DMS53 (cell line): ENCODE measurements at places on chromosomes 5 and 9.

DNA sequence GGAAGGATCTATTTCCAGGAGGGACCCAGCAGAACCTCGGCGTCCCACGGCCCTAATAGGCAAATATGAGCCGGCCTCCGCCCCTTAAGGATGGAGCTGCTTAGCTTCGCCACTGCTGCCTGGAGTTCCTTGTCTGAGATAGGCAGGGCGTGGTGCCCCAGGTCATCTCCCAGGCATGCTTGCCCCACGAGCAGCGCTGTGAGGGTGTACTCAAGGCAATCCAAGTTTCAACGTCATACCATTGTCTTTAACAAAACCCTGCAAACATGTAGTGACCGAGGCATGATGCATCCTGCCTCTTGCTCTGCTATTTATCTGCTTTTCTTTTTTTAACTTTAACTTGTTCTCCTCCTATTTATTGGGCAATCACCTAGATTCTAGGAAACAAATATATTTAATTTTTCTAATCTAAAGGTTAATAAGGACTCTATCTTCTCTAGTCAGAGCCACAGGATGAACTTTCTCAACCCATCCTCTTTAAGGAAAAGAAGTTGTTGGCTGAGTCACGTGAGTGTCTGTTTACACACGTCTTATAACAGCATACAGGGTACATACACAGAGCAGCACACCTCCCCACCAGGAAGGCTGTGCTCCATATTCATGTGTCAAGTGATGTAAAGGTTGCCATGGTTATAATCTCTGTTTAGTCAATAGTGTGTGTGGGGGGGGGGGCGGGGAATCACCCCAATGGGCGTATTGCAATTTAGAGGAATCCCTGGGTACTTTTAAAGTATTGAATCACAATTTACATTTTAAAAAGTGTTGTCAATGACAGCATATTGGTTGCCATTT, 27.3 kb upstream of the ZSWIM6 start:
- peak; percentile 95 for DNase-seq

GRCh38 chr9:22050924-22051323, 41.8 kb upstream of the CDKN2B start:
- no peak for DNase-seq

- DNase-seq: no peak
These were observed 114.5 kb upstream of the SPRY4 start for GRCh38 chr5:142439207-142439860.

GRCh38 chr9:35341585-35341984, 148.3 kb upstream of the RUSC2 start:
- DNase-seq: no peak

GRCh38 chr5:117496801-117497200, 922.2 kb upstream of the SEMA6A start:
- no peak for DNase-seq

DNA sequence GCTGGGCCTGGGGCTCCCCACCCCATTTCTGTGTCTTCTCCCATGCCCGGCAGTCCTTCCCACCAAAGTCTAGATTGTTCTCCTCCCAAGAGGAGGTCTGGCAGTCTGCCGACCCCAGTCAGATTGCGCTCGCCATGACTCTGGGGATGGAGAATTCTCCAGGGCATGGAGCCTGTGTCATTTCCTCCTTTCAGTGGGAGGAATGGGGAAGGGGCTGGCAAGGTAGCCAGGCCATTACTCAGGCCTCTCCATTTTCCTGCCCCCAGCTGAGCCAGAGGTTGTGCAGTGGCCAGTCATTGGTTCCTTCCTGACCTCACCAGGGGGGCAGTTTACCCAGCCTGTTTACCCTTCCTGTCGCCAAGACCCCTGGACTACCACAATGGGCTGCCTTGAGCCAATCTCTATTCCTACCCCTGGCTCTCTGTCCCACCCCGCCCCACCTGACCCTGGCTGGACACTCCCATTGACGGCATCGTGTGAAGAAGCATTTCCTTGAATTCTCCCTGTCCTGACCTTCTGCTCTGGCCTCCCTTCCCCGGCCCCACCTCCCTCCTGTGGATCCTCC, 628 bp downstream of the SYNPO start:
- no peak for DNase-seq

DNA sequence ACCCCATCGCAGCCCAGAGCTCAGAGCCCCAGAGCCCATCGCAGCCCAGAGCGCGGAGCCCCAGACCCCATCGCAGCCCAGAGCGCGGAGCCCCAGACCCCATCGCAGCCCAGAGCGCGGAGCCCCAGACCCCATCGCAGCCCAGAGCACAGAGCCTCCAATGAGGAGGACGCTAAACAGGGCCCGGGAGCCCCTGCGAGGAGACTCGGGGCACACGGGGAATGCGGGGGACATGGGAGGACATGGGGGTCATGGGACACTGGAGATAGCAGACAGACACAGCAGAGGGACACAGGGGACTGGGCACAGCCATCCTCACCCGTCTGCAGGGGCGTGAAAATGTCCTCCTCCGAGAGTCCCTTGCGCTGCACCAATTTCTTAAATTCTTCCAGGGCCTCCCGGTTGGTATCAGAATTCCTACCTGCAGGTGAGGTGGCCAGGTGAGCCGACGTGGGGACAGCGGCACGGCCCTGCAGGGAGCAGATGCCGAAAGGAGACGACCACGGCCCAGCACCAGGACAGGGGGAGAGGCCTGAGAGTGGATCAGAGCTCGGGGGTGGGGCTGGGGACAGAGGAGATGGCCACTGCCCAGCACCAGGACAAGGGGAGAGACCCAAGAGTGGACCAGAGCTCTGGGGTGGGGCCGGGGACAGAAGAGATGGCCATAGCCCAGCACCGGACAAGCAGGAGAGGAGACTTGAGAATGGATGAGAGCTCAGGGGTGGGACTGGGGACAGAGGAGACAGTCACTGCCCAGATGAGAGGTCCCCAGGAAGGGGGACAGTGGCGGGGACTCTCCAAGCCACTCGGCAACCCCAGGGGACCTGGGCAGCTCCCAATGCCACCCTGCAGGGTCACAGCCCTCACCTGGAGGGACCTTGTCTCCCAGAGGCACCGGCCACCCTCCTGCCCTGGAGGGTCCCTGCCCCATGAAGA, 2.8 kb downstream of the OBP2B start:
- DNase-seq: no peak

- no peak for DNase-seq
These were observed 55.3 kb upstream of the NUDT12 start for GRCh38 chr5:103617913-103618312.

DNA sequence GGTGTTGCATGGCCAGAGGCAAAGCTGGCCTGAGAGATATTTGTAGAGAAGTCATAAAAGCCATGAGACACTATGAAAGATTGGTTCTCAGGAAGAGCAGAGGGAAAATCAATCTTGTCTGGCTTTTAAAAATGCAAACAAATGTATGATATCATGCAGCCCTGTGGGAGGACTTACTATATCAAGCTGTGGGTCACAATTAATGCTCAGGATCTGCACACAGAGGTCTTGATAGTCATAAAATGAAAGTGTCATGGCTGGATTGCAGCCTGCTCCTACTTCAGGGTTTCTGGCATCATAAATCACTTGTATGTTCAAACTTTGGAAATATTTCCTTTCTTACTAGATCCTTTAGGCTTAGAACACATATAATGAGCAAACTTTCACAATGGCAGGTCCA, 151.5 kb downstream of the SEMA6A start:
- DNase-seq: no peak

GRCh38 chr5:176514244-176514950, 22.8 kb downstream of the RNF44 start:
- DNase-seq: no peak

GRCh38 chr5:53112909-53113308, 3.4 kb upstream of the MOCS2 start:
- DNase-seq: no peak

DNA sequence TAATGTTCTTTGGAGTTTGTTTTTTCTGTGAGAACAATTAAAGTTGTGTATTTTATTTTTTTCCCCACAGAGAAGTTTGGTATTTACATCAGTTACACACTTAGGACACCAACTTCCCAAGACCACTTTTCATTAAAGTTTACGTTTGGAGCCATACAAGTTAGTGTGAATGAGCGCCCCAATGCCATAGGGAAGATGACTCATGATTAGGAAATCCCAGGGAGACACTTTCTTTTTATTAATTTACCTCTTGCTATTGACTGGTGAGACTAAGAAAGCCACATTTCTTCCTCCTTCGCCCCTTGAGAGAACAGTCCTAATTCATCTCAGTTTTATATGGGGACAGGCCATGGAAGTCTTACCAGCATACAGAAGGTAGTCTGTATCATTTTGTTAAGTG, 57.1 kb downstream of the EDIL3 start:
- DNase-seq: no peak

- DNase-seq: peak; percentile 83
These were observed 208.8 kb downstream of the SAXO1 start for GRCh38 chr9:18824095-18824666.

DNA sequence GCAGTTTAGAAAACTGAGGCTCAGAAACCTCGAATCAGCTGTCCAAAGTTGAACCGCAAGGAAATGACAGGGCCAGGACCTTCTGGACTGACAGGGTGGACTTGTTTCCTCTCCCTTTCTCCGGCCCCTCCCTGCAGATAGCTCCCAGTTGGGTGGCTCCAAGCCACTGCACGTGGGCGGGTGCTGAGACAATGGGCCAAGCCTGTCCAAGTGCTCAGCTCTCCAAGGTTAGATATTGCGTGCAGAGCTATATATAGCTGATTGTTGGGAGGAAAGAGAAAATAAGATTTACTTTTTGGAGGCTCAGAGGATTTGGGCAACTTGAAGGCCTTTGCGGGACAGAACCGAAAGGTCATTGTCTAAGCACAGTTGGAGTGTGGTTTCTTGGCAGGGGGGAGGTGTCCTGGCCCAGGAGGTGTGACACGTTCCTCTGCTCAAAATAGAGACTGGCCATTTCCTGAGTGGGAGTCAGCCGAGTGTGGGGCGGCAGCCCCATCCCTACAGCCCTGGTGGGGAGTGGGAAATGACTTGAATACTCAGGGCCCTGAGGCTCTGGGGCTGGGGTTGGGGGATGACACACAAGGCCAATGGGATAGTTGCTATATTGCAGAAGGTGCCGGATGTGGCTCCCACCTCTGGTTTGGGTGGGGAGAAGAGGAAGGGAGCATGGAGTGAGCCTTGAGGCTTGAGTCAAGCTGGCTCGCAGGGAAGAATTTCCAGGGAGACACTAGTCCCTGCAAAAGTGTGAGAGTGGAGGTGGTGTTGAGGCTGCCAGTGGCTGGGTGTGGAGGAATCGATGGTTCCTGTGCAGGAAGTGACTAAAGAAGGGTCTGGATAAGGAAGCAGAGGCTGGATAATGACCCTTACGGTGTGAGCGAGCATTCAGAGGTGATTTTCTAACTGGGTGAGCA, 44.4 kb upstream of the SMAD5 start:
- no peak for DNase-seq

GRCh38 chr5:31066655-31067328, 126.7 kb upstream of the CDH6 start:
- no peak for DNase-seq

DNA sequence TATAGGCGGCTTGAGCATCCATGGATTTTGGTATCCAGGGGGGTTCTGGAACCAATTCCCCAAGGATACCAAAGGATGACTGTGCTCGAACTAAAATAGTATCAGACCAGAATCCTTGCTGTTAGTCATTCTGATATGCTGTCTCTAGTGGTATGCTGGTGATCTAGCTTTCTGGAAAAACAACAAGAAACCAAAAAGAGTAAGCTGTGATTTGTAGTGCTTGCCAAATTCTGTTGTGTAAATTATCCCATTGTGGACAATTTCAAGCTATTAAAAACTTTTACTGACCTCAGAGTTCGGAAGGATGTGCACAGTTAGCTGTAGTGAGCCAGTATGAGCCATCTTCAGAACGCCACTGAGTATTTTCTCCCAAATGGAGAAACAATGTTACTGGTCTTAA, 99.0 kb upstream of the FBN2 start:
- DNase-seq: no peak

- DNase-seq: peak; percentile 12
These were observed 681.9 kb upstream of the ARRDC3 start for GRCh38 chr5:92064993-92065392.

- DNase-seq: no peak
These were observed 126.4 kb downstream of the FBXL17 start for GRCh38 chr5:108255468-108255867.

- DNase-seq: no peak
These were observed 744.8 kb downstream of the KCTD16 start for GRCh38 chr5:144915452-144915851.

DNA sequence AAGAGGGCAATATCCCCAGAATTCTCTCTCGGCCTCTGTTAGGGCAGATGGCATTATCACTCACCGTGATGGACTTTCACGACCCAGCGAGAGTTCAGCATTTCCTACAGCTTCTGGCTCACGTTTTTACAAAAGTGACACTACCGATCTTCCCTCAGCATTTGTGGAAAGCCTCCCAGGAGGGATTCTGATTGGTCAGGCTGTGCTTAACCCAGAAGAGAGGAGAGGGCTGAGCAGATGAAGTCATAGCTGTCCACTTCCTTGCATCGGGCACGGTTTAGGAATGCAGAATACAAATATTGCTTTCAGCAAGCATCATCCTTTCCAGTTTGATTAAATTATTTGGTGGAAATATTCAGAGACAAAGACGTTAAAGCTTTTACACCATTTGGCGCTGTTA, 277.4 kb upstream of the MSX2 start:
- no peak for DNase-seq

GRCh38 chr5:162931501-162931900, 505.9 kb upstream of the CCNG1 start:
- DNase-seq: no peak

GRCh38 chr5:133372293-133372937, 239.9 kb downstream of the FSTL4 start:
- peak; percentile 12 for DNase-seq

DNA sequence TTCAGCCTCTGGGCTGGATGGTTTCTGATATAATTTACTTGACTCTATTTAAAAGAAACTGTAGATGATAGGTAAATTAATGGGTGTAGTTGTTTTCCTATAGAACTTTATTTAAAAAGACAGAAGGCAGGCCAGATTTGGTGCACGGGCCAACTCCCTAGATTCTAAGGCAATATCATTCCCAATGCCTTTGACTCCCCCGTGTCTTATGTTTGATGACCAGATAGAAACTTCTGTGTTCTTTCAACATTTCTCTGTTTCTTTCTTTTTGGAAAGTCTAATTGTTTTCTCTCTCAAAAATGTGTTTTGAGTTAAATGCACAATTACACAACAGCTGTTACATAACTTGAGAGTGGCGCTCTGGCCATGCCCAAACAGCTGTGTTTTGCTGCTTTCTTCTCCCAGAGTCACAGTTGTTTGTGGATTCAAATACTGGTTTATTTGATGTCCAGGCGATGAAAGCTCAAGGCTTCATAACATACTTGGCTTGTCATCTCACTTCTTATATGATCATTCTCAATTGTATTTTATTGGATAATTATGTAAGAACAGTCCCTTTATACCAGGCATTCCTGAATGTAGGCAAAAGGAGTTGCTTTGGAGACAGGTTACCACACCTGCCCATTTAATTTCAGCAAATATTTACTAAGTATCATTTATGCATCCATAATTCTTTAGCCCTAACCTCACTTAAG, 1.7 kb upstream of the ALDH1A1 start:
- DNase-seq: peak; percentile 75

- DNase-seq: no peak
These were observed 476.8 kb downstream of the LRRC70 start for GRCh38 chr5:63055421-63055820.

- DNase-seq: no peak
These were observed 111.1 kb upstream of the EQTN start for GRCh38 chr9:27408001-27408400.

GRCh38 chr5:44365345-44365744, 23.9 kb downstream of the FGF10 start:
- no peak for DNase-seq

- no peak for DNase-seq
These were observed 244.8 kb downstream of the CSNK1G3 start for GRCh38 chr5:123756816-123757215.
